ENCODE measurements at places on chromosomes 11 and 22. TPM values are rescaled to one million over a fixed set of nuclear protein-coding genes. Genes with fewer than 3 reads are reported as not detected.

- DNase-seq: no peak
Observed at GRCh38 chr11:70027451-70027850, 50.7 kb upstream of the ANO1 start.

- DNase-seq: no peak
Observed at GRCh38 chr11:6474413-6474792, 662 bp upstream of the TRIM3 start.

GRCh38 chr11:96015906-96016565 lies 92.1 kb upstream of the MTMR2 start:
- no peak for DNase-seq

- no peak for DNase-seq
Observed at GRCh38 chr11:64244966-64245365, 1.8 kb downstream of the PPP1R14B start.

DNA sequence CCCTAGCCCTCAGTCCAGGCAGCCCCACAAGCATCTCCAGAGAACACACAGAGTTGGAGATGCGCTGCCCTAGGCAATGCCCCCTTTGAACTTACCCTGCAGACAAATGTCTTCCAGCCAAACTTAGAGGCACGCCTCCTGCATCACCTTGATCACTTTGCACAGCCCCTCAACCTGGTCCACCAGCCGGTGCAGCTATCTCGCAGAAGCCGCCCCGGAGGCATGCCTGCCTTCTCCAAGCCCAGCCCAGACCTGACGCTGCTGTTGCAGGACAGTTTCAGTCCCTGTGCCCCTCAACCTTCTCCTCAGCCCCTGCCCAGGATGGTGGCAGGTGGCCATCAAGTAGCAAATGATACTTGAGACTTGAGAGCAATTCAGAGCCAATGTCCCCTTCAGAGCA lies 16.7 kb upstream of the POU2AF1 start:
- DNase-seq: no peak

DNA sequence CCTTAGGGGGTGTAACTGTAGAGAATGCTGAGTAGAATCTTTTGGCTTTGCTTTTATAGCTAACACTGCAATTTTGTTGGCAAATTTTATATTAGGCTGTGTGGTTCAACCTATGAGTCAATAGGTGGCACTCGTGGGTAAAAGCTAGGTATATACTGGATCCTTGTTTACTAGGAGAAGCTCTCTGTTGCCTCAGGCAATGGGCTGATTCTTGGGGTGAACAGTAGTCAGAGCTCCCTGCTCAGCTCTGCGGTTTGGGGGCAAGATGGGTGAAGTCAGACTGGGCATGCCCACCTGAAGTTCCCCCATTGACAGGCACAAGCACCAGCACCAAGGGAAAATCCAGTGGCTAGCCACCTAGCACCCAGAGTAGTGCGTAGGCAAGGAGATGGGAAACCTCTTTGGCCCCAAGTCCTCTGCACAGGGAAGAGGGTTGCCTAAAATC lies 238.7 kb downstream of the FAM181B start:
- DNase-seq: no peak

GRCh38 chr11:99968336-99968735 lies 718.8 kb upstream of the ARHGAP42 start:
- DNase-seq: no peak

- no peak for DNase-seq
Observed at GRCh38 chr22:24310969-24311368, 40.3 kb downstream of the SPECC1L start.

DNA sequence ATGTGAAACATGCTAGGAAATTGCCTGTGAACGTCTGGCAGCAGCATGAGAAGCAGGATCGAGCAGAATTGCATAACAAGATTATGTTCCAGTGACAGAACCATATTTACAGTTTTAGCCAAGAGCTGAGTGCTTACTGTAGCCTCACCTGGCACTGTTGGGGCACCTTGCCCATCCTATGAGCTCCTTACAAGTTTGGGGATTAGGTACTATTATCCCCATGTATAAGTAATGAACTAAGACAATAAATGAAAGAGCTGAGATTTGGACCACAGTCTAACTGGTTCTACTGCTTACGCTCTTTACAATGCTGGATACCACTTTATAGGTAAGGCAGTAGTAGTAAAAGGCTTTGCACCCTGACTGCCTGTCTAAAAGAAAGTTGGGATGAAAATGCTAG lies 17.1 kb upstream of the PATE1 start:
- no peak for DNase-seq

The FJX1 gene
- total RNA-seq: 25.9 TPM

The FERMT3 gene
- 211 TPM for total RNA-seq

The ANGPTL5 gene
- total RNA-seq: not detected

Measured in GM12878 (cell line).